ENCODE measurements at places on chromosomes 3 and 15.
A peak's percentile ranks its signal among the peaks of the same experiment; 100 is the strongest.

DNA sequence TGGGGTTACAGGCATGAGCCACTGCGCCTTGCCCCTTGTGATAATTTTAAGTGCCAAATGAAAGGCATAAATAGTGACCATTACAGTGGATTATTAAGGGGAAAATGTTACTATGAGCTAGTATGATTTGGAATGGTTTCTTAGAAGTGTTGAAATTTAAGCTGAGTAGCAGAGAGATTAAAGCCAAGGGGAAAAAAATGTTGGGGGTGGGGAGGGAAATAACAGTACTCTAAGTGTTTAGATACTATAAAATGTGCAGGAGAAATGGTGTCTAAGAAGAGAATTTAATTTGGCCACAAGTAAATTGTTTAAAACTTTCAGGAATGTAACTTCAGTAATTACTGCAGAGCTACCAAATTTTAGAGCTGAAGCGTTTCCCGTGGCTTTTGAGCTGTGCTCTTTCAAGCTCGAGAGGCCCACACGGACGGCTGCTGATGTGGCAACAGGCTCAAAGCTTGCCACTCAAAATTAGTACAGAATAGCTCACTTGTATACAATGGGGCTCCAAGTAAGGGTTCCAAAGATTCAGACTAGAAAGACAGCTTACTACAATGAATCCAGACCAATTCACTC lies 23.9 kb upstream of the SLC12A8 start:
- DNase-seq: no peak

GRCh38 chr3:157633241-157633640 lies 130.0 kb upstream of the VEPH1 start:
- DNase-seq: no peak

DNA sequence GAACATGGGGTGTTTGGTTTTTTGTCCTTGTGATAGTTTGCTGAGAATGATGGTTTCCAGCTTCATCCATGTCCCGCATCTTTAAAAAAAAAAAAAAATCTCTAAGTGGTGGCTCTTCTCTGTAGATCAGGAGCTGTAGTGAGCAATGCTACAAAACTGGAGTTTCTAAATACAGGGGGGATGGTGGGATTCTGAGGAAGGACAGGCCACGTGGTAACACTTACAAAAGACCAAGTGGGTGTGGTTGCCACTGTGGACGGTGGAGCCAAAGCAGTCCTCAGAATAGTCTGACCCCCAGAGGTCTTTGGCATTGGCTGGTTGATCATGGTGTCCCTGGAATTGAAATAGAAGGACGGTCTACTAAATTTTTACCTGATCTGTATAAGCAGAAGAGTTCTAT lies 7.7 kb downstream of the CCRL2 start:
- DNase-seq: no peak

- DNase-seq: no peak
Observed at GRCh38 chr3:34183114-34183513, 384.7 kb downstream of the PDCD6IP start.

GRCh38 chr3:71726146-71726545 lies 944 bp upstream of the EIF4E3 start:
- DNase-seq: no peak

- peak; percentile 39 for DNase-seq
Observed at GRCh38 chr15:39083213-39083612, 497.7 kb upstream of the THBS1 start.

DNA sequence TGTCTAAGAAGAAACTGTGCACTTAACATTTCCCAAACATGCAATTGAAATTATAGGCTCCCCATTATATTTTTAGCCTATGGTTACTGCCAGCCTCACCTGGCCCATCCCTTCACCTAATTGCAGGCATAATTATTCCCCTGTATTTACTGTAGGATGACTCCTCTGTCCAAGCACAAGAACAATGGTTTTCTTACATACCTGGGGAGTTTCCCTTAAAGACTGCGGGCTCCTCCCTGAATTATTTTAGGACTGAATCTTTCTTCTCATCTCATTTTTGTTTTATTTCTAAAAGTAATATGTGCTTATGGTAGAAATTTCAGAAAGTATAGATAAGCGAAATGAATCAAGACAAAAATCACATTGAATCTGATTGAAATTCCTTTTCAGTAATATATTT lies 11.4 kb downstream of the TM4SF1 start:
- no peak for DNase-seq

GRCh38 chr15:39364721-39365120 lies 216.2 kb upstream of the THBS1 start:
- peak; percentile 15 for DNase-seq

DNA sequence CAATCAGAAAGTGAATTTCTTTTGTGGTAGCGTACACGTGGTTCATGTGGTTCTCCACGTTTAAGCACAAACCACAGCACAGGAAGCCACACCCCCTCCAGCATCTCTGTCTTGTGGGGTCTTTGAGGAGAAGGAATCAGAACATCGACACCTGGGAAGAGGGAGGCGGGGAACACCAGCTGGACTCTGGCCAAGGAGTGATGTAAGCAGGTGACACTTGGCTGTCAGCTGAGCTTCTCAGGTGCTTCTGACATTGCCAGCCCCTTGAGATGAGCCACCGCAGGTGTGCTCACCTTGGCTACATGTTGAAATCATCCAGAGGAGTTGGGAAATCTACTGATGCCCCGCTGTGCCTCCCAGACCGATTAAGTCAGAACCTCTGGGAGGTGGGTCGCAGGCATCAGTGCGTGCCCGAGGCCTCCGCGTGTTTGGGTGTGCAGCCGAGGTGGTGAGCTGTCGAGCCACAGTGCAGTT lies 85.0 kb downstream of the FAM81A start:
- no peak for DNase-seq

DNA sequence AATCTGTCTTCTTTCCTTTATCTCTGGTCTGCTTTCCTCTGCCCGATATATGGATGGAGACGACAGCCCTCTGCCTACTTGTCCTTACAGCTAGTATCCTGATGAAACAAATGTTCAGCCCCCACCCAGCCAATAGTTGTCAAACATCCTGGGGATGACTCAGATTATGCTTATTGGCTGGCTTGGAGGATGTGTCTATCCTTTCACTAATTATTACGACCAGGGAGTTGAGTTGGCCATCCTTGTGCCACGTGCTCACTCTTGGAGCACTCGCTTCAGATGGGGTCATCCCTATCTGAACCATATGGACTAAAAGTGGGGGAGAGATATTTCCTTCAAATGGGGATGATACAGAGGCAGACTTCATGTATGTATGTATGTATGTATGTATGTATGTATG lies 6.4 kb upstream of the MAP3K13 start:
- DNase-seq: no peak

- DNase-seq: no peak
Observed at GRCh38 chr3:107994181-107994580, 96.7 kb downstream of the CD47 start.

DNA sequence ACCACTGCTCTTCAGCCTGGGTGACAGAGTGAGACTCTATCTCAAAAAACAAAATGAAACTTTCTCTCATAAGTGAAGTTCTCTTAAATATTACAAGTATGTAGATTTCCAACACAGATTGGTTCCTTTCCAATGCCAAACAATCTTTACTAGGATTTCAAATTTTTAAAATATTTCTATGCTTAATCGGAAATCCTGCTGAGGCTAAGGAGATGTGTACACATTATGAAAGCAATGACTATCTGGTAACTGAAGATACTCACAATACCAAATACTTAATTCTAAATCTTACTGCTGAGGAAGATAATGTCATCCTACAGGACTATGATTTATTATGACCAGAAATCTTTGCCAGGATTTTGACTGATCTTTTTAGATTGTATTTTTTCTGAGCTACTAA lies 255.6 kb upstream of the ZNF717 start:
- no peak for DNase-seq

- peak; percentile 51 for DNase-seq
Observed at GRCh38 chr3:65170390-65171042, 482.7 kb upstream of the ADAMTS9 start.

- peak; percentile 19 for DNase-seq
Observed at GRCh38 chr3:64502284-64502683, 185.5 kb downstream of the ADAMTS9 start.

DNA sequence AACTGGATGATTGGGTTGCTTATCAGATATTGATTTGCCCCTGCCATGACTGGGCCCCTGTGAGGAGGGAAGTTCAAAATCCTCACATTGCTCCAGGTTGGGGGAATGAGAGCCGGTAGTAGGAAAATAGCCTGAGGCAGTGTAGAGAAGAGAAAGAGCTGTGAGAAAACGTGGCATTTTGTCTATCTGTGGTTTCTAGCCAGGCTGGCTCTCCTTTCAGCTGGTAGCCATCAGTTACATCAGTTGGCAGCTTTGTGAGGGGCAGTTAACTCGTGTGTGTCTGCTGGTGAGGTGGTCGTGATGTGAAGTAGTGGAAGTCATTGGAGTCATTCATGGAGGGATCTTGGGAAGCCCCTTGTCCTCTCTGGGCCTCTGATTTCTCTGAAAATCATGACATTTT lies 5.2 kb downstream of the ESYT3 start:
- peak; percentile 87 for DNase-seq

DNA sequence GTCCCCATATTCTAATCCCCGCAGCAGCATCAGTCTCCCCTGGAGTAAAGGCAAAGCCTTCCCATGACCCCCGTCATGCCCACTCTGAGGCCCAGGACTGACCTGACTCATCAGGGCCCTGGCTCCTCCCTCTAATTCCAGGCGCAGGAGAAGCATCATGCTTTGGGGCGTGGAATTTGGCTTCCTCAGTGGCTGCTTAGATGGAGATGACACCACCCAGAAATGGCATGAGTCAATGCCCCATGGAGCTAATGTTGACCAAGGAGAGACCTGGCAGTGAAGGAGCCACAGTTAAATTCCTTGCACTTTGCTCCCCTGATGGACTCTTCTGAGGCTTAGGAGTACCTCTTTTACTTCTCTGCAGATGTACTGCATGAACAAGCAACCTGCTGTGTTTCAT lies 204.2 kb upstream of the PROK2 start:
- peak; percentile 62 for DNase-seq

DNA sequence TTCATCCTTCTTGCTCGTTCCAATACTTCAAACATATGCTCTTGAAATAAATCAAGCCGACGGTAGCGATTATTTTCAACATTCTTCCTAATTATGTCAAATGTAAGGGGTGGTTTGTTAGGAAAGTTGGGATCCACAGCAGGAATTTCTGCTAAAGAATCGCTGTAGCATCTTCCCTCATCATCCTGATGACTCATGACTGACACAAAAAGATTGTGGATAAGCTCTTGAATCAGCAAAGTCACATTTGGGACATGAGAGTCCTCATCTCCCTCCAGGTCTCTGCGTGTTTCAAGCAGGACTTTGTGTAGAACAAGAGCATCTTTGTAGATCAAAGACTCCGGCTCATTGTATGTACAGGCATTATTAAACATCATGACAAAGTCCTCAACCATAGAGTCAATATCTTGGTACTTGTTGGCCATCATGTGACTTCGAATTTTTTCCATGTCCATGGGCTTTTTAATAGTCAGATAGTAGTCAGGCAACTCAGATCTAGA lies 73.0 kb downstream of the UQCC5 start:
- DNase-seq: peak; percentile 9

DNA sequence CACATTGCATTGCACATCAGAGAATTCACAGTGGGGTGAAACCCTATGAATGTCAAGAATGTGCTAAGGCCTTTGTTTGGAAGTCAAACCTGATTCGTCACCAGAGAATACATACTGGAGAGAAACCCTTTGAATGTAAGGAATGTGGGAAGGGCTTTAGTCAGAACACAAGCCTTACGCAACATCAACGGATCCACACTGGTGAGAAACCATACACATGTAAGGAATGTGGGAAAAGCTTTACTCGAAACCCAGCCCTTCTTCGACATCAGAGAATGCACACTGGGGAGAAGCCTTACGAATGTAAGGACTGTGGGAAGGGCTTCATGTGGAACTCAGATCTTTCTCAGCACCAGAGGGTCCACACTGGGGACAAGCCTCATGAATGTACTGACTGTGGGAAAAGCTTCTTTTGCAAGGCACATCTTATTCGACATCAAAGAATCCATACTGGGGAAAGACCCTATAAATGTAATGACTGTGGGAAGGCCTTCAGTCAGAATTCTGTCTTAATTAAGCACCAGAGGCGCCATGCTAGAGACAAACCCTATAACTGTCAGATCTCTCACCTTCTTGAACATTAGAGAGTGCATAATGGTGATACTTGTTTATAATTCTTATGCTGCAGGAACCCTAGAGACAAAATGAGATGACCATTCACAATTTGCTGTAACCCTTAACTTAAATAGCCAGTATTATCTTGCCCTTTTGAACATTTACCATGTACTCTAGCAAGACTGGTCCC lies 9.0 kb downstream of the ZNF662 start:
- DNase-seq: no peak

DNA sequence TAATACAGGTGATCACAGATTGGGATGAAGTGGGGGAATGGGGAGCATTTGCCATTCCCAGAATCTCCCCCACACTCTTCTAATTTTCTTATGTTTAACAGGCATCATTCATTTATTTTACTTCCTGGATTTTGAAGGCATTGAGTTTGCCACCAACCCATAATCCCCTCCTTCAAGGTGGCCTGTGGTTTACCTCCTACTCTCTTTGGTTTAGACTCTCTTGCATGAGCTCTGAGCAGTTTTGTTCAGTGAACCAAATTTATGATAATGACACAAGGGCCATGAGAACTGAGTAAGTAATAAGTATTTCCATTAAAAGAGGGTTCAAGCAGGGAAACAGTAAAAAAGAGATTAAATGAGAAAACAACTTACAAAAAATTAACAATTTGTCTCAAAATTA lies 703.1 kb upstream of the CFAP20DC start:
- DNase-seq: no peak

DNA sequence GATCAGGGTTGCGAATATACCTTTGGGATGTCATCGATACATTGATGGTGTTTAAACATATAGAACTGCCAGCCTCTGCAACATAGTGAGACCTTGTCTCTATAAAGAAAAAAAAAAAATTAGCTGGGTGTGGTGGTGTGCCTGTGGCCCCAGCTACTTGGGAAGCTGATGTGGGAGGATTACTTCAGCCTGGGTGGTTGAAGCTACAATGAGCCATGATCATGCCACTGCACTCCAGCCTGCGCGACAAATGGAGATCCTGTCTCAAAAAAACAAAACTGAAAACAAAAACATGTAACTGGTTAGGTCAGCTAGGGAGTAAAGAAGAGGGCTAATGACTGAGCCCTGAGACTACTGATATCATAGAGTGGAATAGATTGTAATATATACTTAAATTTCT lies 30.7 kb upstream of the MGA start:
- DNase-seq: no peak

- peak; percentile 10 for DNase-seq
Observed at GRCh38 chr15:22839046-22839695, 705 bp downstream of the NIPA2 start.

DNA sequence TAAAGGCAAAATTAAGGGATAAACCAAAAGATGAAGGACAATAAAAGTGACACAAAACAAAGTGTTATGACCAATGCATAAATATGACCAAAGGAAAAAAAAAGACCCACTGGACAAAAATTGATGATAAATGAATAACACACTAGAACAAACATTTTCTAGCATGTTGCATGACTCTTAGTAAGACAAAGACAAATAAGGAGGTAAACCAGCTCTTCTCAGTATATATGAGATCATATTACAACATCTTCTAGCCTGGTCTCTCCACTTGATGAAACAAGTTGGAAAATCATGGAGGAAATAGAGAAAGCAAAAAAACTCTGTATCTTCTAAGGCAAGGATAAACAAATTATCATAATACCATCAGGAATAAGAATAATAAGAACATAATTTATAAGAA lies 163.9 kb upstream of the GBE1 start:
- DNase-seq: no peak
